ENCODE measurements at places on chromosomes 4 and X. TPM values are rescaled to one million over a fixed set of nuclear protein-coding genes. Genes with fewer than 3 reads are reported as not detected.

Gene IQCM
- not detected for total RNA-seq

Gene PIGA
- 6.6 TPM for total RNA-seq

GRCh38 chrX:74606799-74607198 is 7.6 kb downstream of the RLIM start:
- H3K4me3 ChIP-seq = no peak overlapping the region
- no peaks in the 10 kb centered on the region for H3K27me3 ChIP-seq
- DNase-seq = no peak
- no peak overlapping the region for H3K27ac ChIP-seq
- no peaks in the 10 kb centered on the region for H3K4me1 ChIP-seq

GRCh38 chr4:165967486-165967885 is 94.4 kb downstream of the TLL1 start:
- H3K27me3 ChIP-seq = no peaks in the 10 kb centered on the region
- no peak for DNase-seq
- no peaks in the 10 kb centered on the region for H3K36me3 ChIP-seq
- no peaks in the 10 kb centered on the region for H3K4me1 ChIP-seq
- H3K4me3 ChIP-seq = no peak overlapping the region

DNA sequence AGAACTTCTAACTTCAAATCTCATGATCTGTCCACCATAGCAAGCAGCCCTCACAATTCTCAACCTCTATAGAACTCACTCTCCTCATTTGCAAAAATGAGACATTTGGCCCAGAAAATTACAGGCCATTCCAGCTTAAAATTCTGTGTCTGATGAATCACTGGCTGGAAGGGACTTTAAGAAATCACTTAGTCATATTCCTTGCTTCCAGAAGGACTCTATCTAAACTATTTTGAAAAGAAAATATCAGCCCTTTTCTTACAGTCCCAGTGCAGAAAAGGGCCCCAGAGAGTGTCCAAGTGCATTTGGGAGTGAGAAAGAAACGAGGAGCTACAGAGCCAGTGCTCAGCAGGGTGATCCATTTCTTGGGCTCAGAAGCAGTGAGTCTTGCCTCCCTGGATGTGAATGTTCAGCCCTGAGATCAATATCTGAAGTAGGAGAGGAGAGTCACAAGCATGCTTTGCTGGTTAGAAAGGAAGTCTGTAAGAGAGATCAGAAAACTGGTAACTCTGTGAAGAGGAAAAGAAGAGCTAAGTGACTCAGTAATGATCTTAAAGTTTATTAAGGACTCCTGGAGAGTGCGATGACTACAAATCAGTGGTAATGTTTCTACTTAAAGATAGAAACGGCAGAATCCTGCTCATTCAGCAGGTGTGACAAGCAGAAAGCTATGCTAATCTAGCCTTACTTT is 139.8 kb downstream of the PALLD start:
- peak overlapping the region; percentile 5 for H3K27ac ChIP-seq
- H3K27me3 ChIP-seq = no peaks in the 10 kb centered on the region
- no peaks in the 10 kb centered on the region for H3K36me3 ChIP-seq

GRCh38 chr4:112731715-112732114 is 94.8 kb downstream of the LARP7 start:
- no peak for DNase-seq
- H3K4me1 ChIP-seq = no peaks in the 10 kb centered on the region
- no peaks in the 10 kb centered on the region for H3K27me3 ChIP-seq
- no peaks in the 10 kb centered on the region for H3K36me3 ChIP-seq
- H3K4me3 ChIP-seq = no peak overlapping the region

DNA sequence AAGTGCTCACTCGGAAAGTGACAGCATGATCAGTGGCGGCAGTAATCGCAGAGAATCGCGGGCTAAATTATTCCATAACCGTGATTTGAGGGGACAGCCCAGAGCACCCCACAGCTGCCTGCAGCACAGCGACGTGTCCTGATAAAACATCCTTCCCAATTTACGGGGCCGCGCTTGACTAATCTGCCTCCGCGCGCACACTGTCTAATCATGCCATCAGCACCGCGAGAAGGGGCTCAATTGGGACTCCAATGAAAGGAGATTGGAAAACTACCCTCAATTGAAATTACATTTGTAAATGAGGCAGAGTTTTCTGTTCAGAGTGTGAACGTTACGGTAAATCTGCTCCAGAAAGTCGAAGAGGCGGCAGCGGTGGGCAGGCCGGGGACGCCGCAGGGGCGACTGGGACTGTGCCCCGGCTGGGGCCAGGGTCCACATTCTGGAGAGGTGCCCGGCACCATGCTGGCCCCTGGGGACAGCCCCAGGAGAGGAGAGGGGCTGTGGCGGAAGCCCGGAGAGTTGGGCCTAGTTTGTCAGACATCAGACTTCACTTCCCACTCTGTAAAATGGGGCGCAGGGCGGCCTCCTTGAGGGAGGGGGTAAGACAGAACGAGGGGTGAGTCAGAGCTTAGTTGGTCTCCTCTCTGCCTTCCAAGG is 107.7 kb downstream of the FAM53A start:
- no peaks in the 10 kb centered on the region for H3K36me3 ChIP-seq
- H3K27ac ChIP-seq = no peak overlapping the region
- no peak overlapping the region for H3K4me3 ChIP-seq
- DNase-seq = no peak
- H3K4me1 ChIP-seq = peaks cover 6% of the 10 kb centered on the region

GRCh38 chrX:17046478-17047097 is 100.1 kb downstream of the REPS2 start:
- peak; percentile 58 for DNase-seq
- no peaks in the 10 kb centered on the region for H3K27me3 ChIP-seq
- no peak overlapping the region for H3K4me3 ChIP-seq
- H3K4me1 ChIP-seq = no peaks in the 10 kb centered on the region

Gene FHL1
- 246 TPM for total RNA-seq

Gene GUCY1A1
- total RNA-seq = 49.8 TPM

DNA sequence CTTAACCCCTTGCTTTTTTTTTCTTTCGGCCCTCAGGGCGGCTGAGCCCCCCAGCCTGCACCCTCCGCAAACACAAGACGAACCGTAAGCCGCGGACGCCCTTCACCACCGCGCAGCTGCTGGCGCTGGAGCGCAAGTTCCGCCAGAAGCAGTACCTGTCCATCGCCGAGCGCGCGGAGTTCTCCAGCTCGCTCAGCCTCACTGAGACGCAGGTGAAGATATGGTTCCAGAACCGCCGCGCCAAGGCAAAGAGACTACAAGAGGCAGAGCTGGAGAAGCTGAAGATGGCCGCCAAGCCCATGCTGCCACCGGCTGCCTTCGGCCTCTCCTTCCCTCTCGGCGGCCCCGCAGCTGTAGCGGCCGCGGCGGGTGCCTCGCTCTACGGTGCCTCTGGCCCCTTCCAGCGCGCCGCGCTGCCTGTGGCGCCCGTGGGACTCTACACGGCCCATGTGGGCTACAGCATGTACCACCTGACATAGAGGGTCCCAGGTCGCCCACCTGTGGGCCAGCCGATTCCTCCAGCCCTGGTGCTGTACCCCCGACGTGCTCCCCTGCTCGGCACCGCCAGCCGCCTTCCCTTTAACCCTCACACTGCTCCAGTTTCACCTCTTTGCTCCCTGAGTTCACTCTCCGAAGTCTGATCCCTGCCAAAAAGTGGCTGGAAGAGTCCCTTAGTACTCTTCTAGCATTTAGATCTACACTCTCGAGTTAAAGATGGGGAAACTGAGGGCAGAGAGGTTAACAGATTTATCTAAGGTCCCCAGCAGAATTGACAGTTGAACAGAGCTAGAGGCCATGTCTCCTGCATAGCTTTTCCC is 3.4 kb downstream of the MSX1 start:
- H3K36me3 ChIP-seq = no peaks in the 10 kb centered on the region
- H3K4me1 ChIP-seq = peaks cover 3% of the 10 kb centered on the region
- H3K27ac ChIP-seq = no peak overlapping the region
- no peak for DNase-seq
- H3K4me3 ChIP-seq = no peak overlapping the region
- peaks cover 44% of the 10 kb centered on the region for H3K27me3 ChIP-seq

- no peak for DNase-seq
- no peaks in the 10 kb centered on the region for H3K4me1 ChIP-seq
- no peaks in the 10 kb centered on the region for H3K36me3 ChIP-seq
- no peaks in the 10 kb centered on the region for H3K27me3 ChIP-seq
- H3K4me3 ChIP-seq = no peak overlapping the region
Measured at GRCh38 chrX:39936886-39937770, 160.6 kb downstream of the BCOR start.

DNA sequence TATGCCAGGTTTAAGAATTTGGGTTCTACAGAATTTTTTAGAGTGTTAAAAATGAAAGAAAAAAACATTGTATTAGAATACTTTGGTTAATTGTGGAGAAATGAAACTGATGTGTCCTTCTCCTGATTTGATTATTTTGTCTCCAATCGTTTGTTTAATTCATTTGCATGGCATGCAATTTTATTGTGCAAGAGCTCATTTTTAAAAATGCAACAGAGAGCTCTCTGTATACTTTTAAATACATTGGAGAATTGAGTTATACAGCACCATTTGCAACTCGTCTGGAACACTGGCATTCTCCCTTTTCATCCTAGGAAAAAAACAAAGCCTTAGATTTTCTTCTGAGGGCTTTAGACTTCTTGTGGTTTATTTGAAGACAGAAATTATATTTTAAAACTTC is 689 bp downstream of the EXOC1L start:
- no peak for DNase-seq
- H3K27me3 ChIP-seq = no peaks in the 10 kb centered on the region
- no peaks in the 10 kb centered on the region for H3K4me1 ChIP-seq
- no peak overlapping the region for H3K27ac ChIP-seq
- H3K4me3 ChIP-seq = no peak overlapping the region

Gene TMPRSS11A
- total RNA-seq = 0.18 TPM

Measured in prostate gland (tissue), 2 donors.